Activated CD4-positive, alpha-beta memory T cell treated with anti-CD3 and anti-CD28 coated beads, Interleukin-2, amount 10 ng/mL, durations not matched to agents 7 days and 5 days (primary cell): ENCODE measurements at places on chromosomes 4 and X.

DNA sequence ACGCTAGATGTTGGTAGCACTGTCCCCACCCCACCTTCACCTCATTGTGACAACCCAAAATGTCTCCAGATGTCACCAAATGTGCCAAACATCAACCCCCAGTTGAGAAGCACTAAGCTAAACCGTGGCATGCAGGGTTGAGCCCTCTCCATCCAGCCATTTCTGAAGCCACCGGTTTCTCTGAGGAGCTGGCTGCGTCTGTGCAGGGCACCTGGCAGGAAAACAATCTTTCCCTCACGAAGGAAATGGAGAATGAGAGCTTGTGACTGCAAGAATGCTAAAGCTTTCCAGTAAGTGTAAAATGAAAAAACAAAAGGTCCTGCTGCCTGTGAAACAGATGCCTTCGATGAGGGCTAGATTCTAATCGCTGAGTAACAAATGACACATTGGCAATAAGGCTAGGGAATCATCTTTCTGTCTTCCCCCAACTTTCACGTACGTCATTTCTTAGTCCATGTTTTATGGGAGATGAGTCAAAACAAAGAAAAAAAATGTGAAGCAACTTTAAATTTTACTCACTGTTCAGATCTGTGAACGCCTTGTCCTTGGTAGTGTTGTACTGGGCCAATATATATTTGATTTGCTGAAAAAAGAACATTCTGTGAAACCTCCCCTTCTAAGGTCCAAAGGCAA is 59.9 kb downstream of the PROM1 start:
- peaks cover 3% of the 10 kb centered on the region for H3K4me1 ChIP-seq
- H3K27ac ChIP-seq, result no peak overlapping the region
- H3K27me3 ChIP-seq, result peaks cover 24% of the 10 kb centered on the region

- H3K4me1 ChIP-seq, result no peaks in the 10 kb centered on the region
- H3K4me3 ChIP-seq, result no peak overlapping the region
- H3K27me3 ChIP-seq, result no peaks in the 10 kb centered on the region
- DNase-seq, result no peak
- H3K27ac ChIP-seq, result no peak overlapping the region
Observed at GRCh38 chrX:131359611-131360010, 70.5 kb upstream of the IGSF1 start.

- H3K4me1 ChIP-seq, result no peaks in the 10 kb centered on the region
- no peaks in the 10 kb centered on the region for H3K27me3 ChIP-seq
- H3K36me3 ChIP-seq, result no peaks in the 10 kb centered on the region
- H3K4me3 ChIP-seq, result no peak overlapping the region
- DNase-seq, result no peak
Observed at GRCh38 chr4:91513326-91513725, 790.4 kb upstream of the GRID2 start.

DNA sequence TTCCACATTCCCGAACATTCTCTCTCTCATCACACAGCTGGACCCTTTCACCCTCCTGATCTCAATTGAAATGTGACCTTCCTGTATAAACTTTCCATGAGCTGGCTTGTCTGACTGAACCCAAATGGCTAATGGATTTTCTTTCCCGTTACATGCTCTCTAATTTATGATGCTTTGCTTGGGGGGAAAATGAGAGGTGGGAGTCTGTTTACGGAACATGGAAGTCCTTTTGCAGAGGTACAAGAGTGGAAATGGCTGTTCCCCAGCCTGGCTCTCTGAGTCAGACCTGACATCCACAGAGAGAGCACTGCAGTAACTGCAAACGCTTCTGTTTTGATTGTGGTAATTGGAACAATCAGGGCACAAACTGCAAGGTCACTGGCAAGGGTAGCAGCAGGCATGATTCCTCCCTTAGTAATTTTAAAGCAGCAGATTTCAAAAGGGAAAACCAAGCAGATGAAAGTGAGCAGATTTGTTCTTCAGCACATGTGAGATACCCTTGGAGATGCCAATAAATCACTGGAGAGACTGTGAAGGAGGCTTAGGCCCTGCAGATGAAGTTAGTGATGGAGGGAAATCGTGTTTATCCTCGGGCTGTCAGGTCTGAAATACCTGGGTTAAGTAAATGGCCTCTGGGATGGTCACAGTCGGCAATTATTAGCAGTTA is 83.9 kb downstream of the SNCA start:
- H3K4me1 ChIP-seq, result no peaks in the 10 kb centered on the region
- H3K27me3 ChIP-seq, result peaks cover 4% of the 10 kb centered on the region
- no peak overlapping the region for H3K27ac ChIP-seq

- H3K36me3 ChIP-seq, result no peaks in the 10 kb centered on the region
- H3K4me1 ChIP-seq, result no peaks in the 10 kb centered on the region
- H3K27me3 ChIP-seq, result no peaks in the 10 kb centered on the region
- no peak overlapping the region for H3K4me3 ChIP-seq
- no peak for DNase-seq
- no peak overlapping the region for H3K27ac ChIP-seq
Observed at GRCh38 chrX:109281483-109282275, 200.2 kb downstream of the GUCY2F start.

- H3K36me3 ChIP-seq, result no peaks in the 10 kb centered on the region
- H3K4me1 ChIP-seq, result peaks cover 10% of the 10 kb centered on the region
- no peak overlapping the region for H3K27ac ChIP-seq
- H3K4me3 ChIP-seq, result no peak overlapping the region
- no peak for DNase-seq
Observed at GRCh38 chr4:183332447-183332846, 10.2 kb upstream of the CLDN24 start.

DNA sequence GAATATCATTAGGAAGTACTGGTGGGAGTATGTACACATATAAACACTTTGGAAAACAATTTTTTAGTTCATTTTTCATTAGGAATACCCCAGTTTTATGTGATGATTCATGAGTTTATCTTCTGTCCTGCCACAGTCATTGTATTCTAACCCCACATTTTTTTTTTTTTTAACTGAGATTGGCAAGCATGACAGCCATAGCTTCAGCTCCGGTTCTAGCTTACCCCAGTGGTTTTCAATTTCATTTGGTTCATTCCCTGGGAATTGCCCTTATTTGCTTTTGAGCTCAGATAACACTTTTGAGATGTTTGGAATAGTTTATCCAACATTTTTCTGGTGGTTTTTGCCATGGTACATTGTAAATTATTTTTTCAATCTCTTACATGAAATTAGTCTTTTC is 21.0 kb upstream of the FMR1 start:
- H3K36me3 ChIP-seq, result no peaks in the 10 kb centered on the region
- H3K4me3 ChIP-seq, result no peak overlapping the region
- no peaks in the 10 kb centered on the region for H3K27me3 ChIP-seq
- H3K27ac ChIP-seq, result no peak overlapping the region
